Immature natural killer cell (primary cell): ENCODE measurements at places on chromosomes 3 and 15.

DNA sequence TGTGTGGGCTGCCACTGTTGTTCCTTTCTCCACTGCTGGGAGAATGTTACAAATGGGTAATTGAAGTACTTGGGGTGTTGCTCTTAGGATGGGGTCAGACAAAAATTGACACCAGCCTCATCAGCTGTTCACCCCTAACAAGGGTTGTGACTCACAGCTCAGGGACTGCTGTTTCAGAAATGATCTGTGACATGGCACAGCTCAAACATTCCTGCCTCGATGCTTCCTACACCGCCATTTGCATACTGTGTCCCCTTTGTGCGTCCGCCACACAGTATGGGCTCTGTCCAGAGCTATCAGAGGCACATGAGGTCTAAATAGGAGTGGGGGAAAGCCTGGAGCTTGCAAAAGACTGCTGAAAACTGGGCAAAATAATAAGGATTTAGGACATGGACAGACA is 43.9 kb downstream of the CCNL1 start:
- DNase-seq, result no peak

DNA sequence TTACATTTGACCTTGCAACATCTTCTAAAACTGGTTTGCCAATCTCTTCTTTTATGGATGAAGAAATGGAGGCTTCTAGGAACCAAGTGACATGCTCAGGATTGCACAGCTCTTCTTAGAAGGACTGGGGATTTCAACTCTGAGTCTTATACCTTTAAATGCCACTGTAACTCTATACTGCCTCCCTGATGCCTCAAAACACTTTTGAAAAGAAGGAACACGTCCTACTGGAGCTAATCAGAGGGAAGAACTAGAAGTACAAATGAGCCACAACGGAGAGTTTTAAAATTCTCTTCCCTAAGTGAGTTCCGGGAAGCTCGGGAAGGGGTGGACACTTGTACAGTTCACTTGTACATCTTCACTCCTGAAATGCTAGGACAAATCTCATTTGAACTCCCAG is 949 bp upstream of the MITF start:
- no peak for DNase-seq

- no peak for DNase-seq
These were observed 82.3 kb upstream of the MLF1 start for GRCh38 chr3:158488670-158489069.

DNA sequence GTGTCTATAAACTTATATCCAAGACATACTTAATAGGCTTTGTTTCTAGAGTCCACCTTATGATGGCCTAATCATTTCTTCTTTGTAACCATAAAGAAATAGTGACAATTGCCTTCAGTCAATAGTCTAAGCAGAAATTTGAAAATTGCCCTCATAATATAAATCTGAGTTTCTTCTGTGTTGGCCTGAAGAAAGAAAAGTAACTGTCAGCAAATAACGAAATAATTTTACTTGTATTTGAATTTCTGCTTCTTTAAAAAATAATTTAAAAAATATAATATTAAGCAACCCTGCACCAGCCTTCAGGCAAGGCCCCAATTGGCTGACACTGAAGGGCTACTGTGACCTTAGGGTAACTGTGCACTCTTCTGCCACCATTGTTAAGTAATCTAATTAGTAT is 113.5 kb downstream of the PLOD2 start:
- DNase-seq, result no peak

DNA sequence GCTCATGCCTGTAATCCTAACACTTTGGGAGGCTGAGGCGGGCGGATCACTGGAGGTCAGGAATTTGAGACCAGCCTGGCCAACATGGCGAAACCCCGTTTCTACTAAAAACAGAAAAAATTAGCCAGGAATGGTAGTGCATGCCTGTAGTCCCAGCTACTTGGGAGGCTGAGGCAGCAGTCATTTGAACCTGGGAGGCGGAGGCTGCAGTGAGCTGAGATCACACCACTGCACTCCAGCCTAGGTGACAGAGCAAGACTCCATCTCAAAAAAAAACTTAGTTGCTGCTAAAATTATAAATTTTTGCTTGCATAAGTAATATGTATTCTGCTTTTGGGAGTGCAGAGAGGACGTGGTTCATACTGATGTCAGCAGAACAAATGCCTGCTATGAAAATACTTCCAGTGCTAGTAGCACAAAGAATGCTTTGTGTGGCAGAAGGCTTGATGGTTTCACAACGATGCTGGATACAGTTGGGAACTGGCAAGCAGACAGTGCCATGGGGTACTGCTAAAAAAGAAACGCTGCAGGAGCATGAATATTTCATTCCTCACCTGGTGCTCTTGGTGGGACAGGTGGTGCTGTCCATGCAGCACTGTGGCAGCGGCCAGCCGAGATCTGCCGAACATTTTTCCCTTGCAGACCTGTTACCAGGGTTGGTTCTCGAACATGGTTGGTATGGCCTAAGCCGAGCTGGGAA is 31.1 kb downstream of the FBXL22 start:
- no peak for DNase-seq

GRCh38 chr15:39820050-39820602 is 37.5 kb upstream of the FSIP1 start:
- DNase-seq, result no peak

DNA sequence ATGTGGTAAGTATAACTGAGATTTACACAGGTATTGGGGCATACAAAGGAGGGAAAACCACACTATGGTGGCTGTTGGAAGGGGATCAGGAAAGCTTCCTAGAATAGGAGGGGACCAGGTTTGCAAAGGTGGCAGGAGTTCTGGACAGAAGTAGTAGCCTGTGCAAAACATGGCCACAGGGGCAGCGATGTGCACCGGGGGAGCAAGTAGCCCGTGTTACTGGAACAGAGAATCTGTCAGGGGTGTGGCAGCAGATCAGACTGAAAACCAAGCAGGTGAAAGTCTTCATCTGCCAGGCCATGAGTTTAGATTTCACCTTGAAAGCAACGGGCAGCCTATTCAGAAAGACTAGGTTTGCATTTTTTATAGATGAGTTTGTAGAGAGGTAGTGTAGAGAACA is 182.3 kb upstream of the LPP start:
- DNase-seq, result no peak

DNA sequence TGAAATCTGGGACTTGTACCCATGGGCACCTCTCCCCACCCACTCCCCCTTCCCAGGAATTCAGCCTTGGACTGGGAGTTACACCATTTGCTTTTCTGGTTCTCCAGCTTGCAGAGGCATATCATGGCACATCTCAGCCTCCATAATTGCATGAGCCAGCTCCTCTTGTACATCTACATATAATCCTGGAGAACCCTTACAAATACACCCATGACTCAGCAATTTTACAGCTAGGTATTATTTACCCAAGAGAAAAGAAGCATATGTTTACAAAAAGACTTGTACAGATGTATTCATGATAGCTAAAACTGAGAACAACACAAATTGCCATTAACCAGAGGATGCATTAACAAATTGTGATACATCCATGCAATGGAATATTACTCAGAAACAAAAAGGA is 58.4 kb downstream of the RPLP1 start:
- no peak for DNase-seq

GRCh38 chr3:112297714-112298113 is 3.7 kb upstream of the SLC9C1 start:
- no peak for DNase-seq

- DNase-seq, result no peak
These were observed 150.8 kb upstream of the BHLHE40 start for GRCh38 chr3:4828279-4829030.

- peak; percentile 35 for DNase-seq
These were observed 52.3 kb upstream of the CHRNA7 start for GRCh38 chr15:31977812-31978661.

DNA sequence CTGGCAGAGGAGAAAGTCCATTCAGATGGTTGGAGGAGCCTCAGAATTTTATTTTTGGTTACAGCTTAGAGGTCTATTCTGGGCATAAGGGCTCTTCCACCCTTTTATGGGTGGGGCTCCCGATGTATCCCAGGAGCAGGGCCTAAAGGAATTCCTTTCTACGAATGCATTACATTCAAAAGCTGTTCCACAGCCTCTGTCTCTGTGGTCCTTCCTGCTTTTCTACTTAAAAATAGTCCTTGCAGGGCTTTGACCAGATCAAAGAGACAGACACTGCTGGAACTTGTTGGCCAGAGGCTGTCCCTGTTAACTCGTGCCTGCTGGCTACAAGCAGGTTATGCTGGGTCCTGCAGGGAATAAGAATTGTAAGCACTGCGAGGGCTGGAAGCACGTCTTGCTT is 14.4 kb upstream of the NOX5 start:
- no peak for DNase-seq

GRCh38 chr15:20340331-20340811 is 201.2 kb downstream of the GOLGA6L6 start:
- no peak for DNase-seq

DNA sequence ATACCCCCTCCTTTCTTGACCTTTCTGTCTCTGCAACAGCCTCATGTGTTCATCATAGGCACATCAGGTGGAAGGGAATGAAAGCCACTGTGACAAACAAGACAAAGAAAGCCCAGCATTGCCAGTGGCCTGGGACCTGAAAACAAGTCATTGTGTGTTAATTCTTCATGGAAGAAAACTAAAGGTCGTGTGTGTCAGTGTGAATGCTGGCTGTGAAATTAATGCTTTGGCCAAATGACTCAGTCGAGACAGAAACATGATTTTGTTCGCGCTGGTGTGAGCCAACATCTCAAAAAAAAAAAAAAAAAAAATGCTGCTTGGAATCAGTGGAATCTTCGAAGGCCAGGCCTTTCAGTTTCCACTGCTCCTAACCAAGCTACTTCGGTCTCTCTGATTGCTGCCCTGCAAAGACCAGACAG is 386.5 kb upstream of the PROK2 start:
- no peak for DNase-seq

GRCh38 chr15:65312400-65312916 is 8.0 kb downstream of the RNU5B-1 start:
- DNase-seq, result no peak

GRCh38 chr3:185353225-185353624 is 9.7 kb upstream of the MAP3K13 start:
- no peak for DNase-seq

DNA sequence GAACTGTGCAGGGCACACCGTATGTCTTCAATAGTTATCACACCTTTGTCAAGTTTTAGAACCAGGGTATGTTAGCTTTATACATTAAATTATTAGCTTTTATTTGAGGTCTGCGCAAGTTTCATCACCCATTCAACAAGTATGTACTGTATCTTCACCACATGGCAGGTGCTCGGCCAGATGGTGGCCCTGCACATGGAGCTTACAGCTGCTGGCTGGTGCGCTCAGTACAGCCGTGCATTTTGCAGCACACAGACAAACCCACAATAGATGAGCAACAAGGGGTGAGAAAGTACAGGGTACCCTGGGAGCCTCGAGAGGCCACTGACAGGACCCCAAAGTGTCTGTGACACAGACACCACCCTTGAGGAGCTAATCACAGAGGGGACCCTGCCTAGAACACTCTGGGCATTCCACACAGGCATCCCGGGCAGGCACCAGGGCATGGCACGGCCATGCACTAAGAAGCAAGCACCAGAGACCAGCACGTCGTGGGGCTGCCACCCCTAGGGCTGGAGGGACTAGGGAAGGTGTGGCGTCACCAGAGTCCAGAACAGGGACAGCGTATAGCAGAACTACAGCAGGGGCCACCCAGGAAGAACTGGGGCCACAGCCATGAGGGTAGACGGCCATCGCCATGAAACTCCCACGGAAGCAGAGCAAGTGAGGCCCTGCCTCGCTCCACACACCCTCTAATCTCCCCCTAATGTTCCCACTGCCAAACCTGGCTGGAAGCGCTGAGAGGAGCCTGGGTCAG is 27.4 kb downstream of the ZXDC start:
- DNase-seq, result no peak

- no peak for DNase-seq
These were observed 30.1 kb downstream of the CFAP161 start for GRCh38 chr15:81163961-81164800.

DNA sequence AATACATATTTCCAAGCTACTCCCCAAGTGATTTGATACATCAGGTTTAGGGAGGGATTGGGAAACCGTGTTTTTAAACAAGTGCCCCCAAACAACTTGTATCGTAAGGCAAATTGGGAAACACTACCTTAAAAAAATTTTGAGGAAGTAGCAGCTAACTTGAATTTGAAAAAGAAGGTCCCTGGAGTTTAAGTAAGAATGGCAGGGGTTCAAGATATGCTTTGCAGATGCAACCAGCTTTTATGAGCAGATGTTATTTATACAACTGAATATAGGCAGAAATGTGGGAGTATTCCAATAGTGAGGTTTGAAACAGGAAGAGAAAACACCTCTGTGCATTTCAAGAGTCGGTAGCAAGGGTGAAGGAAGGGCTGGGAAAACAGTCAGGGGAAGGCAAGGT is 139.6 kb downstream of the IL20RB start:
- no peak for DNase-seq

GRCh38 chr3:172627057-172627809 is 83.6 kb downstream of the NCEH1 start:
- DNase-seq, result no peak

DNA sequence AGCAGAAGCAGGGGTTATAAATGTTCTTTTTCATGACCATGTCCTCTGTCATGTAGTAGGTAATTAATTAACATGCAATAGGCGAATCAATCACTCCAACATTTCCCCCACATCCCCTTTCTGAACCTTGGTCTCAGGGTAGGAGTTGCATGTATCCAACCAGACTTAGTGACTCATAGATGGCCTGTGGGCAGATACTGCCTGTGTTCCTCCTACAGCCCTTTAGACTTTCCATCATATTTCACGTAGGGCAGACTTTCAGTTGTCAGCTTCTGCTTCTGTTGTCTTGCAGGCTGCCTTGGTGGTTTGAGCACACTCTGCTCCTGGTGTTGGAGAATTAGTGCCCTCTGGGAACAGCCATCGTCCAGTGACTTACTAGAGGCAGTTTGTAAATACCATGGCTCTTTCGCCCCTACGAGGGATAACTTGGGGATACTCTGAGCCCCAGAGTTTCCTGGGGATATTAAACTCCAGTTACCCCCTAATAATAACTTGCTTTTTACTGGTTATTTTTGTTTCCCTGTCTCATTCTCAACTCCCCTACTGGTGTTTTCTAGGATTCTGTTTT is 244.4 kb downstream of the EDEM1 start:
- DNase-seq, result no peak

DNA sequence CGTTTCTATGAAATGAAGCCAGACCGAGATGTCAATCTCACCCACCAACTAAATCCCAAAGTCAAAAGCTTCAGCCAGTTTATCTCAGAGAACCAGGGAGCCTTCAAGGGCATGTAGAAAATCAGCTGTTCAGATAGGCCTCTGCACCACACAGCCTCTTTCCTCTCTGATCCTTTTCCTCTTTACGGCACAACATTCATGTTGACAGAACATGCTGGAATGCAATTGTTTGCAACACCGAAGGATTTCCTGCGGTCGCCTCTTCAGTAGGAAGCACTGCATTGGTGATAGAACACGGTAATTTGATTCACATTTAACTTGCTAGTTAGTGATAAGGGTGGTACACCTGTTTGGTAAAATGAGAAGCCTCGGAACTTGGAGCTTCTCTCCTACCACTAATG is 41.9 kb upstream of the TRA2B start:
- no peak for DNase-seq

GRCh38 chr3:108103040-108103751 is 12.4 kb upstream of the CD47 start:
- DNase-seq, result no peak

DNA sequence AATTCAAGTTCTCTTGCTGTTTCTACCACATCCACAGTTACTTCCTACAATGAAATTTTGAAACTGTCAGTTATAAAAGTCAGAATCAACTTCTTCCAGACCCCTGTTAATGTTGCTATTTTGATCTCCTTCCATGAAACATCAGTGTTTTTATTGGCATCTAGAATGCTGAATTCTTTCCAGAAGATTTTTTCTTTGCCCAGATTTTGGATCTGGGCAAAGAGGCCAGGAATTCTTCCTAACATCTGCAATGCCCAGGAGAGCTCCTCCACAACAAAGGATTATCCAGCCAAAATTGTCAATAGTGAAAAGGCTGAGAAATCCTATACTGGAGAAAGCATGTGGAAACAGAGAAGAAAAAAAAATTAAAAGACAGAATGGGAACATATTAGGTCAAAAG is 75.5 kb downstream of the SERPINI1 start:
- no peak for DNase-seq
